ENCODE measurements at places on chromosomes 4 and X.
A peak's percentile ranks its signal among the peaks of the same experiment; 100 is the strongest.

DNA sequence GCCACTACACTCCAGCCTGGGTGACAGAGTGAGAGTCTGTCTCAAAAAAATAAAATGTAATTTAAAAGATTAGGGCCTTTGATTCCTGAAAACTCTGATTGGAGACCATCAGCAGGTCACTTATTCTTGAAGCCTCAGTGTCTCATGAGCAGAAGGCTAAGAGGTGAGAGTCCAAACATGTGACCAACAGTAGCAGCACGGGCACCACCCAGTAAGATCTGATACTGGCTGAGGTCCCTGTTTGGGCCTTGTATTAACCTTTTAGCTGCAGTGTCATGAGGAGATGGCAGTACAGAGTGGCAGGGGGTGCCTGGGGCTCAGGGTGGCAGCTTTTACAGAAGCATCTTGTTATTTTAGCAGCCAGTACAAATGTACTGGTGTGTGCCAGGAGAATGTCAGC is 89.3 kb downstream of the FHDC1 start:
- no peak for DNase-seq

DNA sequence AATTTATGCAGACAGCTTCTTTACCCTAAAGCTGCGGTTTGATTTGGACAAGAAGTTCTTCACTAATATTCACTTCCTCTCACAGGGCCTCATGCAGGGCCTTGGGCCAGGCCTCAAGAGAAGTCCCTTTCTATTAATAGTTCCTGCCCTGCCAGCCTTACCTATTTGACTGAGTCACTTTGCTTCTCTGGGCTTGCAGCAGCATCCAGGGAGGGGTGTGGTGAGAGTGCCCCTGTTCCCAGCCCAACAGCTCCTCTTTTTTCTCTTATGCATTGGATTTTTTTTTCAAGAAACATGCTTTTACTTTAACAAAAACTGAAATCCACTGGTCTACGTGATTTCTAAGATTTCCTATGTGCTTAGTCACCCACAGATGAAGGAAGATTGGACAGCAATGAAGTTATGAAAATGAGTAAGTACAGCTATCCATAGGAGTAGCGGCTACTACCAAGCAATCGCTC is 26.7 kb downstream of the FAM156B start:
- DNase-seq: peak; percentile 32

DNA sequence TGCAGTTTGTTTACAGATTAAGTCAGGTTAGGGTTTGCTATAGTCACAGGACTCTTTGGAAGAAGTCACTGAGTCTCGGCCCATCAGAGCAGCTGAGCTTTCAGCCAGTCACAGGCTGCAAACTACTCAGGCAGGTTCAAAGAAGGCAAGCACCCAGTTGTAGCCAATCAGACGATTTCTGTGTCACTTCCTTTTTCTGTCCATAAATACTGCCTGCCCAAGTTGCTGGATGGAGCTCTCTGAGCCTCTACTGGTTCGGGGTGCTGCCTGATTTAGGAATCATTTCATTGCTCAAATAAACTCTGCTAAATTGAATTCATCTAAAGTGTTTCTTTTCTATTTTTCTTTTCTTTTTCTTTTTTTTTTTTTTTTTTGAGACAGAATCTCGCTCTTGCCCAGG is 7.3 kb upstream of the SH3BP2 start:
- DNase-seq: no peak

DNA sequence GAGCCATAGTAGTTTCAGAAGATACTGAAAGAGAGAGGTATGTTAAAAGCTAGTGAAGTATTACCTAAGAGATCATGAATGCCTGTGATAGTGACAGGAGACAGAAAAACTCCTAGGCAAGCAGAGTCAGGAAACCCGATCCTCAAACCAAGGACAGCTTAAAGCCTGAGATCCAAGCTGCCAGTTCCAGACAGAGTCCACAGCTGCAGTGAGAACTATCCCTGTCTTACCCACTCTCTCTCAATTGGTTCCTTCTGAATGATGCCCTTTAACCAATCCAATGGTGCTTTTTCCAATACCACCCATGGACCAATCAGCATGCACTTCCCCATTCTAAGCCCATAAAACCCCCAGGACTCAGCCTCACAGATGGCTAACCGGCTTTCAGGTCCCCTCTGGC is 90.4 kb upstream of the PCDH10 start:
- no peak for DNase-seq

- peak; percentile 58 for DNase-seq
Measured at GRCh38 chr4:95548738-95549245, at the start of gene UNC5C. TSS of gene UNC5C (minus strand) at chr4:95548973.

DNA sequence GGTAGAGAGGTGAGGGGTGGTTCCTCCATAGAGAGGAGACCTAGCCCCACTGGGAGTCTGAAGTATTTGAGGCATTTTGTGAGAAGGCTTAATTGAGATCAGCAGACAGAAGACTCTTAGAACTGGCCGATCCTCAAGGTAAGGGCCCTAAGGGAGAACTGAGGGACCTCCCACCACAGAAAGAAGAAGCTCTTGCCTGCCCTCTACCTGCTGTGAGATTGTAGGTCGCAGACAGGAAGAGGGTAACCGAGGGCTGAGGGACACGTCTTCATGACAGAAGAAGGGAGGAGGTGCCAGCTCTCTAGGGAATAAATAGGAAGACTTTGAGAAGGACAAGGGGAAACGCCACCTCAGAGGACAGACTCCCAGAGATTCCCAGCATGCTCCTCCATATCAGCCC is 24.1 kb upstream of the MAGEC1 start:
- no peak for DNase-seq

- no peak for DNase-seq
Measured at GRCh38 chr4:73481358-73481757, at the start of gene AFM. TSS of gene AFM (plus strand) at chr4:73481745. CDS start at chr4:73481776, 31 bp downstream.

- DNase-seq: peak; percentile 83
Measured at GRCh38 chr4:141133146-141133998, at the start of gene RNF150. TSS of gene RNF150 (minus strand) at chr4:141133469.

DNA sequence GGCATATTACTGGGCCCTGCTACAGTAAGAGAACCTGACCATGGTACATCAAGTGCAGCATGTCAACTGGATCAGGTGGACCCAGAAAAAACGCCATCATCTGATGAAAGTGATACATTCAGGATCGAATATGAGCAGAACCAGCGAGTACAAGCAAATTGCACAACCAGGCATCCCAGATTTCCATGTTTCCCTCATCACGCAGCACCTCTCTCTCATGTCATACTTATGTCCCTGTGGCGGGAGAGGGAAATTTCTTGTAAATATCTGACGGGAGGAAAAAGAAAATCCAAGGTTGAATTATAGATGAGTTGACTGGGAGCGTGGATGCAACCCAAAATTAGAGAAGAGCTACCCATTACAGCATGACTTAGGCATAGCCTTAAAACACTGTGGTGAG is 608.5 kb upstream of the FAT1 start:
- no peak for DNase-seq

DNA sequence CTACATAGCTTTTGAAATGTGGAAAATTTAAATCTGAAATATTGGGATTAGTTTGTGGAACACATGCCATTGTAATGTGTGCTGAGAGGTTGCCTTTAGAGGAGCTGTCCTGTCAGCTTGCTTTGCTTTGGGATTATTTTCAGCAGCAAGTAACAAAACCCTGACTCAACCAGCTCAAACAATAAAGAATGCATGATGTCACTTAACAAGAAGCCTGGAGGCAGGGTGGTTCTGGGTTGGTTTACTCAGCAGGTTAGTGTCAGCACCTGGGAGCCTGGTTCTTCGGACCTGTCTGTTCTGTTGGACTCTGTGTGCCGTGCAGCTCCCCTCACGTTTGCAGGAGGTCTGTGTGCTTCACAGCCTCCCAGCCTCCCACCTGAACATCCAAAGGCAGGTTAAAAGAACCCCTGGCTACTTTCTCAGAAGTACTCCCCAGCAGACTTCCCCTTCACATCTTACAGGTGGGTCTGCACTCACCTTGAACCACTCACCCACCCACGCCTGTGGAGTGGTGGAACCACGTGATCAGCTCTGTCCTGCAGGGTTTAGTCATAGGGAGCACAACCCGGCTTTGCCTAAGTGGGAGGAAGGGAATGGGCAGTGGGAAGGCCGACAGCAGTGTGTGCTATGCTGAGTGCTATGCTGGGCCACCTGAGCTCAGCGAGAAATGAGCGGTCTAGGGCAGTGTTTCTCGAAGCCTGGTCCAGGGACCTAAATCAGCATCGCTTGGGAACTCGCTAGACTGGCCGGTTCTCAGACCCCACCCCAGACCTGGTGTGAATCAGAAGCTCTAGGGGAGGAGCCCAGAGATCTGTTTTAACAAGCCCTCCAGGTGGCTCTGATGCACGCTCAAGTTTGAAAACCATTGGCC is 20.4 kb downstream of the TMEM131L start:
- DNase-seq: peak; percentile 35

DNA sequence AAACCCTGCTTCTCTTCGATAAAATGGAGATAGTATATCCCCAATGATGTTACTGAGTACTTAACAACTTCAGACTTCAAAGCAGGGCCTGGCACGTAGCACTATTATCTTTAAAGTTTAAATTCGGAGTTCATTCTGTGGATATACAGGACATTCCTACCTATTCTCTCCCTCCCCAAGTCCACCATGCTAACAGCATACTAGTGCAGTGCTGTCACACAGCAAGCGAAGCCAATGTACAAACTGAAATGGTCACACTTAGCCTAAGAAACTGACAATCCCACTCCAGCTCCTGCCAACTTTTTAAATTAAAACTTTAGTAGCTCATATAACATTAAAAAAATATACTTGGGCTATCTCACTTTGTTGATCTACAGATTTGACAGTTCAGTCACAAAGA is 1.2 kb upstream of the DNAJB14 start:
- DNase-seq: no peak

- peak; percentile 25 for DNase-seq
Measured at GRCh38 chrX:115589419-115589818, 28.4 kb downstream of the PLS3 start.

- no peak for DNase-seq
Measured at GRCh38 chrX:152074163-152074562, 64.2 kb downstream of the MAGEA10 start.

All from Caki2 (cell line).